ENCODE measurements at places on chromosomes 6 and 20.
A peak's percentile ranks its signal among the peaks of the same experiment; 100 is the strongest.

GRCh38 chr20:5642155-5642981 is 107.8 kb upstream of the SHLD1 start:
- peaks cover 3% of the 10 kb centered on the region for H3K36me3 ChIP-seq
- DNase-seq, result no peak
- peaks cover 16% of the 10 kb centered on the region for H3K4me1 ChIP-seq
- H3K4me3 ChIP-seq, result no peak overlapping the region
- no peaks in the 10 kb centered on the region for H3K27me3 ChIP-seq

DNA sequence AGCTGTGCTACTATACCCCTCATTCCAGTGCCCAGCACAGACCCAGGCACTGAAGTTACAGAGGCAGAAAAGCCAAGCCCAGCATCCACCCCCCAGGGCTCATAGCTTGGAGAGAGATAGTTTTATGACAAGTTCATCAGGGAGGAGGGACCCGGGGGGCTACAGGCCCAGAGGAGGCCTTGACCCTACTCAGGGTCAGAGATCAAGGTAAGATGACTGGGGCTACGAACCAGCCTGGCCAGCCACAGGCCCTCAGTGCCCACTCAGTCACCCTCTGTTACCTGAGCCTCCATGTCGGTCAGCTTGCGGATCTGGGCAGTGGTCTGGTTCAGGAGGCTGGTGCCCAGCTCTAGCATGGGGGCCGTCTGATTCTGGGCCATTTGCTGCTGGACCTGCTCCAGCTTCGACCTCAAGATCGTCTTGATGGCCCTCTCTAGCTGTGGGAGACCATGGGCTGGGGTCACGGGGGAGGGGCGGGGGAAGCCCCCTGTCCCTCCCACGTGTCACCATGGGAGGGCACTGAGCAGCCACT is 26.1 kb downstream of the ANGPT4 start:
- DNase-seq, result no peak
- H3K27ac ChIP-seq, result no peak overlapping the region
- H3K36me3 ChIP-seq, result no peaks in the 10 kb centered on the region
- H3K4me1 ChIP-seq, result peaks cover 3% of the 10 kb centered on the region
- H3K4me3 ChIP-seq, result no peak overlapping the region

DNA sequence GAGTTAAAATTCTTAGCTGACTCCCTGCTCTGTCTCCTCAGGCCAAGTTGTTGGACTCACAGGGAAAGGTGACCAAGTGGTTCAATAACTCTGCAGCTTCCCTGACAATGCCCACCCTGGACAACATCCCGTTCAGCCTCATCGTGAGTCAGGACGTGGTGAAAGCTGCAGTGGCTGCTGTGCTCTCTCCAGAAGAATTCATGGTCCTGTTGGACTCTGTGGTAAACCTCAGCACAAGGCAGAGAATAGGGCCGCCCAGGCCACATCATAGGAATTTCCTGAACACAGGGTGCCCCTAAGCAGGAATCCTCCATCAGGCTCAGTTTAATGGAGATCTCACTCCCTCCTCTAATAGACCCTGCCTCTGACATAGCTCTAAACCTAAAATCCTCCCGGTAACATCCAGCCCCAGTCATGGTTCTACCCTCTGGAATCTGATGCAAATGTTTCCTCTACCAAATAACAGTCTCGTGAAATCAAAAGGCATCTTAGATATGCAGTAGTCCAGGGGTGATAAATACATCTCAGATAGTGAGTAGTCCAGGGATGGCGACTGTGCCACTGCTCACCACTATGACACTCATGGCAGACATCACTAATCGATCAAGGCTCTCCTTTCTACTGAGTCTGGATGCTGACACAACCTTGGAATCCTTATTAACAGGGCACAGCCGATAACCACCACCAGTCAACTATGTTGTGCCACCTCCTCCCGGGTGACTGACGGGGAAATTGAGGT is 18.3 kb downstream of the BPIFB1 start:
- peaks cover 11% of the 10 kb centered on the region for H3K27me3 ChIP-seq
- peaks cover 3% of the 10 kb centered on the region for H3K4me1 ChIP-seq
- H3K4me3 ChIP-seq, result no peak overlapping the region

DNA sequence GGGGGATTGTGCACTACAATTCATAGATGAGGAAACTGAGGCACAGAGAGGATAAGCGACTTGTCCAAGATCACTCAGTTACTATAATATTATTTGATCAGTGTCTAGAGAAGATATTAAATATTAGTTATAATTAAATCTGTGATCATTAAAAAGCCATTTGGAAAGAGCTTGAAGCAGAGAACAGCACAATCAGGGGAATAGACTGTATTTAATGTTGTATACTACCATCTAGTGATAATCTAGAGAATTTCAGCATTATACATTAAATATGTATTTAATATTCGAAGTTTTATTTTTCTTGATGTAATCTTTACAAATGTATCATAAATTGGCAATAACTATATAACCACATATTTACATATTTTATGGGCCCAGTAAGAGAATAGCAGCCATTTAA is 20.1 kb upstream of the MTCL3 start:
- H3K4me1 ChIP-seq, result peaks cover 6% of the 10 kb centered on the region
- DNase-seq, result no peak
- H3K36me3 ChIP-seq, result no peaks in the 10 kb centered on the region
- no peak overlapping the region for H3K4me3 ChIP-seq

DNA sequence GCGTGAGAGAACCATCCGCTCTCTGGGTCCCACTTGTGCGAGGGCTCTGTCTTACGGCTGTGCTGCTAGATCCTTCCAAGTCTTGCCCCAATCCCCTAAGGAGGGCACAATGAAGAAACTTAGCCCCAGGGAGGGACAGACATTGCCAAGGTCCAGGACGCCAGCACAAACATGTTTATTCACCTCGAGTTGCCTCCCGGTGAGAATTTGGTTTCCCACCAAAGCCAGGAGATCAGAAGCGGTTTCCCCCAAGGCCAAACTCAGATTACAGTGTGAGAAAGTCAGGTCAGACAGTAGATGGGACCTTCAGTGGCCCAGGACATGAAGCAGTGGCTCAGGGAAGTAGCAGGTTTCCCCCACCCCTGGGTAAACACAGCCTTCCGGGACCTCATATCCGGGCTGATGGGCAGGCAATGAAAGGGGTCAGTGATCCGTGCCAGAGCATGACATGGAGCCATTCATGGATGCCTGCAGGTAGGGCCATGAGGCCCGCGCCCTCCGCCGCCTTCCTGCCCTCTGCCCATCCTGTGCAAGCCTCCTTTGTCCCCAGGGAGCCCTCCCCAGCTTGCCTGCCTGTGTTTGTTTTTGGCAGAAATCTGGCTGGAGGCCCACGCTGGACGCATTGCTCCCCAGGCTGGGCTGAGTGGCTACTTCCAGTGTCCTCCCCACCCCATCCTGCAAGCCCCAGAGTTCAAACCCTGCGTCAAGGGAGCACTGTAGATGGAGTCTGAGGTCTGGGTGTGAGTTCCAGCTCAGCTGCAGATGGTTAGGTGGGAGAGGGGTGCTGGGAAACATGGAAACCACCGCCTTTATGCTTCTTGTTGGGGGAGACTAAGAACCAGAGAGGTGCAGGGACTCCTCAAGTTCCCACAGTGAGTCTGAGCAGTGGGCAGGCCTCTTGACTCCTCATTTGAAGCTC is 2.0 kb downstream of the BPIFB2 start:
- DNase-seq, result no peak
- no peak overlapping the region for H3K27ac ChIP-seq
- H3K27me3 ChIP-seq, result no peaks in the 10 kb centered on the region

DNA sequence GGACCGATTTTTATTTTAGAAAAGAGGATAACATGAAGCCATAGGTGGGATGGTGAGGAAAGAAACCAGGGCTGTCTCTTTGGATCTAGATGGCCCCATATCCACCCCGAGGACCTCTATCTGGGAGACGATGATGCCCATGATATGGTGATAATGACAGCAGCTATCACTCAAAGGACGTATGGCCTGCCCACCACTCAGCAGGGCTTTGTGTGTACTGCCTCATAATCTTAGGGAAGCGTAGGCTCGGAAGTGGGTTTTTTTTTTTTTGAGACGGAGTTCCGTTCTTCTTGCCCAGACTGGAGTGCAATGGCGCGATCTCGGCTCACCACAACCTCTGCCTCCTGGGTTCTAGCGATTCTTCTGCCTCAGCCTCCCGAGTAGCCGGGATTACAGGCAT is 8.2 kb upstream of the TAF8 start:
- H3K27me3 ChIP-seq, result no peaks in the 10 kb centered on the region
- peak overlapping the region; percentile 86 for H3K4me3 ChIP-seq
- peaks cover 9% of the 10 kb centered on the region for H3K36me3 ChIP-seq
- DNase-seq, result no peak
- peak overlapping the region; percentile 94 for H3K27ac ChIP-seq
- peaks cover 81% of the 10 kb centered on the region for H3K4me1 ChIP-seq

DNA sequence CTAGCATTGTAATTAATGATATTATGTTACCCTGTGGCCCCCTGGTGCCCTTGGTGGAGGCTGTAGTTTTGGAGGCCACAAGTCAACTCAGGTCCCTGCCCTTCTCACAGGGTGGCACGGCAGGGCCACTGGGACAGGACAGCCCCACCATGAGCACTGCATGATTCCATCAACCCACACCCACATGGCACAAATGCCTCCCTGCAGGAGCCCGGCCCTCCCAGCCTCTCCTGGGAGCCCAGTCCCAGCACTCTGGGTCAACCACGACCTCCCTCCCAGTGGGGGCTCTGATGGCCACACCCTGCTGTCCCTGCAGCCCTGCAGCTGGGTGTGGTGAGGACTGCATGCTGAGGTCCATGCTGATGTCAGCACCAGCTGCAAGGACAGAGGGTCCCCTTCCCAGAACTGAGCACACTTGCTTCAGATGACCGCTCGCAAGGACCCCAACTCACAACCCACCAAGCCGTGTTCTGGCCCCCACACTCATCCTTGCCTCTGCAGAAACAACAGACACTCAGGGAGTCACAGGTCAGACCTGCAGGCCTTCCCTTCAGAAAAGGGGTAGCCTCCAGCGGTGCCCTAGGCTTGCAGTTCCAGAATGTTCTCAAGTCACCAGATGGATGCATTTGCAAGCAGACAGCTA is 15.7 kb upstream of the CST7 start:
- peaks cover 22% of the 10 kb centered on the region for H3K4me1 ChIP-seq
- DNase-seq, result no peak
- no peak overlapping the region for H3K27ac ChIP-seq
- H3K4me3 ChIP-seq, result no peak overlapping the region
- H3K36me3 ChIP-seq, result peaks cover 9% of the 10 kb centered on the region

DNA sequence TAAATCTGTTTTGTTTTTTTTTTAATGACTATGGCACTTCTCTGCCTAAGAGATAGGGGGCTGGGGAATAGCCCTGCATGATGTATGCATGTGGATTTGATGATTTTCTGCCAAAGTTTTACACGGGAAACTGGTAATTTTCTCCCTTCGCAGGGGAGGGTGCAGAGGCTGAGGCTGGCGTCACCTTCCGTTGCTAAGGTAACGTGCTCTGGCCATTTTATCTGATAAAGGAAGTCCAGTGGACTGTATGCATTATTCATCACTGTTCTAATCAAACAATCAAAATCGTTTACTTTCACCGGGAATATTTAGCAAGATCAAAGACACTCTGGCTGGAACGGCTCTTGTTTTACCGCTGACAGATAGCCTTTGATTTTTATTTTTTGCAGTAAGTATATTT is 789 bp downstream of the PHACTR1 start:
- no peak for DNase-seq
- H3K4me1 ChIP-seq, result no peaks in the 10 kb centered on the region
- no peaks in the 10 kb centered on the region for H3K36me3 ChIP-seq
- H3K4me3 ChIP-seq, result no peak overlapping the region

- H3K4me3 ChIP-seq, result no peak overlapping the region
- peaks cover 4% of the 10 kb centered on the region for H3K4me1 ChIP-seq
- H3K27me3 ChIP-seq, result no peaks in the 10 kb centered on the region
- H3K27ac ChIP-seq, result no peak overlapping the region
Observed at GRCh38 chr20:48667889-48668413, 159.8 kb downstream of the PREX1 start.

GRCh38 chr20:32135983-32136515 is 26.5 kb downstream of the TM9SF4 start:
- peaks cover 7% of the 10 kb centered on the region for H3K4me1 ChIP-seq
- no peak for DNase-seq
- H3K4me3 ChIP-seq, result no peak overlapping the region

All from activated naive CD8-positive, alpha-beta T cell treated with anti-CD3 and anti-CD28 coated beads, Interleukin-2, amount 10 ng/mL, durations not matched to agents 7 days and 5 days (primary cell).